ENCODE measurements at places on chromosomes 6 and 20. TPM values are rescaled to one million over a fixed set of nuclear protein-coding genes. Genes with fewer than 3 reads are reported as not detected.

Gene LYRM2
- total RNA-seq: 42.4 TPM

Gene ARFGEF3
- 11.1 TPM for total RNA-seq

Gene KCNG1
- 3.4 TPM for total RNA-seq

Gene EDEM2
- total RNA-seq: 13.7 TPM

Gene OPRL1
- total RNA-seq: 3.5 TPM

Gene HDGFL1
- total RNA-seq: not detected

Gene ARMC12
- 0.38 TPM for total RNA-seq

Gene SEL1L2
- total RNA-seq: 0.60 TPM

Gene BCKDHB
- 43.3 TPM for total RNA-seq

Gene PRDM13
- total RNA-seq: 16.6 TPM

Gene DOK5
- total RNA-seq: 16.9 TPM

Gene GSTA3
- total RNA-seq: not detected

Gene ZC3H12D
- 1.0 TPM for total RNA-seq

Gene RAD21L1
- total RNA-seq: 0.38 TPM

Gene ZNF165
- total RNA-seq: 0.82 TPM

Gene LST1
- 11.2 TPM for total RNA-seq

Gene NRM
- 4.3 TPM for total RNA-seq

Gene OXT
- total RNA-seq: not detected

Gene CDKN1A
- 24.5 TPM for total RNA-seq

Gene TGM3
- total RNA-seq: 0.66 TPM

Gene SUMO4
- 16.1 TPM for total RNA-seq

Gene SHLD1
- total RNA-seq: 10.4 TPM

Gene GNMT
- not detected for total RNA-seq

Gene CLPSL1
- not detected for total RNA-seq

Gene PSMB1
- 136 TPM for total RNA-seq

Gene TRIM26
- total RNA-seq: 39.6 TPM

Gene TRDN
- total RNA-seq: 33.2 TPM

Gene COL19A1
- 2.3 TPM for total RNA-seq

Gene HDDC2
- total RNA-seq: 51.1 TPM

Gene TP53TG5
- not detected for total RNA-seq

Gene PLN
- total RNA-seq: 21.1 TPM

Gene FLRT3
- total RNA-seq: 32.1 TPM

Gene CLDN20
- total RNA-seq: not detected

Gene HLA-DMB
- 4.9 TPM for total RNA-seq

Gene DEFB119
- not detected for total RNA-seq

Gene BPIFB1
- total RNA-seq: not detected

Gene ASXL1
- total RNA-seq: 96.7 TPM

Gene SLC22A1
- total RNA-seq: 0.27 TPM

Gene RIPK1
- total RNA-seq: 23.1 TPM

Gene PSORS1C2
- total RNA-seq: not detected

Gene CLPSL2
- total RNA-seq: not detected

Gene ACTR5
- 15.9 TPM for total RNA-seq

Gene LRFN2
- total RNA-seq: 6.2 TPM

Gene SIRPB2
- total RNA-seq: 1.2 TPM

Gene HUS1B
- total RNA-seq: 4.9 TPM

Gene DYNLT2
- 6.4 TPM for total RNA-seq

Measured in camera-type eye (tissue), 1 donor.